Stimulated activated CD8-positive, alpha-beta memory T cell treated with anti-CD3 and anti-CD28 coated beads, Interleukin-4, amount 100 ng/mL, for 1 hour (primary cell): ENCODE measurements at places on chromosomes 5 and 9.

- no peak for DNase-seq
Measured at GRCh38 chr9:72065076-72065475, 4.7 kb upstream of the C9orf57 start.

DNA sequence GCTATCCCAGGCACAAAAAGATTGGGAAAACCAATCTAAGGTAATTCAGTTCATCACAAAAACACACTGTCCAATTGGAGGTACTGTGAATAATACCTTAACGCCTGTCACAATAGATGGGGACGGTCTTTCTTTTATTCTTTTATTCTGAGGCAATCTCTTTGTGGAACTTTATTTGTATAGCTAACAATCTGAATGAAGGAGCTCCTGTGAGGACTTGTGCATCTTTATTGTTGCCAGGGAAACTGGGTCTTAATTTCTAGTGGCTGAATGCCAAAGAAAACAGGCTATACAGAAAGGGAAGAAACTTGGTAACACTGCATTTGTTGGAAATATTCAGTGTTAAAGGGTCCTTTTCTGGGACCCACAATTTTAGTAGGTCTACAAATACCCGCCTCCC, 546.9 kb upstream of the C9orf72 start:
- DNase-seq: no peak

- no peak for DNase-seq
Measured at GRCh38 chr9:90460220-90460619, 182.4 kb downstream of the DIRAS2 start.

- no peak for DNase-seq
Measured at GRCh38 chr9:38144421-38144820, 75.4 kb upstream of the SHB start.

DNA sequence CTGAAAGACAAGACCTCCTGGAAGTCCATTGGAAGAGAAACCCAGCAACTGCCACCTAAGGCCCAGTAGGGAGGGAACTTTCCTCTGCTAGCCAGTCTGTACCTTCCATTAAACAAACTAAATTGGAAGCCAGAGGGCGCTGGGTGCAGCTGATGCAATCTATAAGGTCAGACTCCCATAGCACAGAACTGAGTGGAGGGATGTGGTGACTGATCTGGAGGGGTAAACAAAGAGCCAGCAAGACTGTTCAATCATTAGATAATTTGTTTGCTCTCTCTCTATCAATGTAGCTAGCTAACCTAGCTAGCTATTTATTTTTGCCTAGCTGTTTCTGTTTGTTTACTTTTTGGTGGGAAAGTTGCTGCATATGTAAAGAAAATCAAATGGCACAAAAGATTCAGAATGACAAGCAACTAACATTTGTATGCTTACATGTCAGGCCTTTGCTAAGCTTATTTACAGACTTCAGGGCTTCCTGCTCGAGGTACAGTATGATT, 291.8 kb upstream of the DAB2 start:
- DNase-seq: no peak

- no peak for DNase-seq
Measured at GRCh38 chr5:149940077-149940574, 4.5 kb downstream of the PDE6A start.

DNA sequence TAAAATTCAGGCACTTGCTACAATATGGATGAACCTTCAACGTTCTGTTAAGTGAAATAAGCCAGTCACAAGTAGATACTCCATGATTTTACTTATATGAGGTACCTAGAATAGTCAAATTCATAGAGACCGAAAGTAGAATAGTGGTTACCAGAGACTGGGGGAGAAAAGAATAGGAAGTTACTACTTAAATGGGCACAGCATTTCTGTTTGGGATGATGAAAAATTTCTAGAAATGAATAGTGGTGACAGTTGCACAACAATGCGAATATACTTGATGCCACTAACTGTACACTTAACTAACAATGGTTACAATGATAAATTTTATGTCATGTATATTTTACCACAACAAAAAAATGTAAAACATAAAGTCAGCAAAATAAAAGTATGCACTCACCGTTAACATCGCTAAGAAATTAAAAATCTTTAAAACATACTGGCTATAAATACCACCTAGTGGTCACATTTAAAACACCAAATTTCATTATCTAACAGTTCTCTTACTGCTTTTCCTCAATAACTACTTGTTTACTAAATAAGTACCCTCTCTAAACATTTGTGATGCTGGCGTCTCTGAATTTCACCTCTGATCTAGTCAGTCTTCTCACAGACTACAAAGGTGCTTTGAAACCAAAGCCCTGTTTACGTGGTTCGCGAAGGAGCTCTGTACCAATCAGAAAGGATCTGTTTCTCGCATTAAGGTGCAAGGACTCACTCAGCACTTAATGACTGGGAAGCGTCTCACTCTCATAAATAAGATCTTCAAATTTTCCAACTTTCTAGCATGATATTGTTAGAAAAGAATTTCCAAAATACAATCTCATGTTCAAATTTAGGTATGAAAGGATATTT, 22.7 kb downstream of the KIF3A start:
- DNase-seq: no peak

GRCh38 chr5:145925353-145925752, 11.0 kb upstream of the SH3RF2 start:
- no peak for DNase-seq

DNA sequence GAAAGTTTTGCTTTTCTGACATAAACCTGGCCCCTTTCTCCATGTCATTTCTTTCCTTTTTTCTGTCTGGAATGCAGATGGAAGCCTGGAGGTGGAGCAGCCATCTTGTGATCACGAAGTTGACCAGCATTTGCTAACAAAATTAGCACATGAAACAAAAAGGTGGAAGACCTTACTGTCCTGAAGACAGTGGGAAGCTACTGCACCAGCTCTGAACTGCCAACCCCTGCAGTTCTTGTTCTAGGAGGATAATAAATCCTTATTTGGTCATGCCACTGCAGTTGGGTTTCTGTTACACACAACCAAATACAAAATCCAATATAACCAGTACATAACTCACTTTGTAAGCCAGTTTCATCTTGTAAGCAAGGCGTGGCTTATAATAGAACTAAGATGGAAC, 249.4 kb upstream of the TBCA start:
- DNase-seq: no peak

- no peak for DNase-seq
Measured at GRCh38 chr9:117672369-117672768, 31.8 kb upstream of the TLR4 start.

- no peak for DNase-seq
Measured at GRCh38 chr5:56692359-56693219, 122.8 kb upstream of the MAP3K1 start.

DNA sequence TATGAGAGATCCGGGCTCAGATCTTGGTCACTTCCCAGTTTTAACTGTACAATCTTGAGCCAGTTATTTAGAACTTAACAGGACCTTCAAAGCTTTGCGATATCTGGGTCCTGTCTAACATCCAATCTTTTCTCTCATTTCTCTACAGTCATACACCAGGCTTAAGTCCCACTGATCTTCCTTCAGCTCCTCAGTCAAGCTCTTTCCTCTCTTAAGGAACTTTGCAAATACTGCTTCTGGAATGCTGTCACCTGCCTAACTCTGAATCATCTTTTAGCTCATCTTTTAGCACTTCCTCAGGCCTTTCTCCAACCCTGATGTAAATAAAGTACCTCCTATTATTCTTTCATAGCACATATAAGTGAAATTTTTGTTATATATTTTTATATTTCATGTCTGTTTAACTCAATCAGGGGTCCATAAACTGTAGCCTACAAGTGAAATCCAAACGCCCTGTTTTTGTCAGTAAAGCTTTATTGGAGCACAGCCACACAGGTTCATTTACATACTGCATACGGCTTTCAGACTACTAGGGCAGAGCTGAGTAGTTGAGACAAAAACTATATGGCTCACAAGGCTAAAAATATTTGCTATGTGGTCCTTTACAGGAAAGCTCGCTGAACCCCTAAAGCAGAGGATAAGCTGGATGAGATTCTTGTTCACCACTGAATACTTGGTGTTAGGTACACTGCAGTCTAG, 63.5 kb downstream of the MEF2C start:
- DNase-seq: no peak

DNA sequence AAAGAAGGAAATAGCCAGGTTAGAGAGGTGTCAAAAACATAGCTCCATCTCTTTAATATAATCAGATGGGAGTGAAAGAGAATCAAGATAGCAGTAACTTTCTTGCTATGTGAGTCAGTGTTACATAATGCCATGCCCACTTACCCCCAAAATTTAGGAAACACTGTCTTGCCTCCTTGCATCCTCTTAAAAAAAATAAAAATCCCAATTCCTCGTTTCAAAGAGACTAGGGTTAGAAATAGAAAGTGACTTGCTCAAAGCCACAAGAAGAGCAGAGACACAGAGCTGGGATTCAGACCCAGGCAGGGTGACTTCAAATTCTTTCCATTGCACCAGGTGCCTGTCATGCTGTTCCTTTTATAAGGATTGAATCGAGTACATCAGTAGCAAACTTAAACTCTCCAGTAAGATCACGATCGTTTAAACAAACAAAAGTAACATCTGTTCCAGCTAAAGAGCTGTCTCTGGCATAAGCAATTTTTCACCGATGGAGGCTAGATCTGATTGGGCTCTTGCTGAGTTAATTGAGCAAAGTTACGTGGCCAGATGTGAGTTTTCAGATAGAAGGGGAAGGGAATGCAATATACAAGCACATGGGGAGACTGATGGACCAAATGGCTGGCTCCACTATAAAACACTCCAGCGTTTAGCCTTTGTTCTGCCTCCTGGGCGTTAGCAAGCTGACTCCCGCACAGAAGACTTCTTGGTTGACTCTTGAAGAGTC, 176.9 kb downstream of the PALM2AKAP2 start:
- DNase-seq: no peak

GRCh38 chr5:59264639-59265245, 628.8 kb downstream of the PDE4D start:
- DNase-seq: no peak

- DNase-seq: no peak
Measured at GRCh38 chr5:147190331-147190730, 44.5 kb upstream of the STK32A start.

- DNase-seq: no peak
Measured at GRCh38 chr9:104494808-104495207, 9.3 kb upstream of the OR13F1 start.

GRCh38 chr5:145471831-145472612, 363.1 kb downstream of the PRELID2 start:
- no peak for DNase-seq

GRCh38 chr5:176339304-176339703, 22.3 kb downstream of the KIAA1191 start:
- DNase-seq: no peak

DNA sequence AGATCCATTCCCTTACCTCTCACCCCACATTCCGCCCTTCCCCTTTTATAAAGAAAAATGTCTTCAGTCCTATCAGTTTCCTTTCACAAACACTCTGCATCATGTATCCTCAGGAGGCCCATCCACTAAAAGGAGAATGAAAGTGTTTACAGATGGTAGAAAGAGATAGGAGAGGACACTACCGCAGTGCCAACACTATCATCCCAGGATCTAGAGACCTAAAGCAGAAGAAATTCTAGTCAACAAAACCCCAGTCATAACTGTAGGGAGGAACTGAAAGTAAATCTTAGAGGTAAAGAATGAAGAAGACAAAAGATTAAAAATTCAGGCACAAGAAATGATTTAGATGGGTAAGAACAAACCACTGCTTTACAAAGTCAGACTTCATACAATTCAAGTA, 114.1 kb downstream of the MLLT3 start:
- no peak for DNase-seq

DNA sequence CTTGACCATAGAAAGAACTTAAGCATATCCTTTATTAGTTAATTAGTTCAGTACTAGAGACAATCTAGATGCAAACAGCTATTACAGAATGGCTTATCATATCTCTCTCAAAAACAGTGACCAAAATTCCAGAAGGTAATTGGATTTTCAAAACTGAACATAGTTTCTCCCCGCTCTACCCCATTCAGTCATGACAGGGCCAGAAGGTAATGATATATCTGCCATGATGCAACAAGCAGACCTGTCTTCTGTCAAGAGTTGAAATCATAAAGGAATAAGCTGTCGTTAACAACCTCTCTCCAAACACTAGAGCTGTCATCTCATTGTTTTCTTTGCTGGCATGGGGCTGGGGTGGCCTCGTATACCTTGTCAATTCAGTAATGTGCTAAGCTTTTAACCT, 200.5 kb upstream of the POU5F2 start:
- DNase-seq: no peak

- DNase-seq: no peak
Measured at GRCh38 chr9:16475257-16475656, 395.2 kb downstream of the BNC2 start.

DNA sequence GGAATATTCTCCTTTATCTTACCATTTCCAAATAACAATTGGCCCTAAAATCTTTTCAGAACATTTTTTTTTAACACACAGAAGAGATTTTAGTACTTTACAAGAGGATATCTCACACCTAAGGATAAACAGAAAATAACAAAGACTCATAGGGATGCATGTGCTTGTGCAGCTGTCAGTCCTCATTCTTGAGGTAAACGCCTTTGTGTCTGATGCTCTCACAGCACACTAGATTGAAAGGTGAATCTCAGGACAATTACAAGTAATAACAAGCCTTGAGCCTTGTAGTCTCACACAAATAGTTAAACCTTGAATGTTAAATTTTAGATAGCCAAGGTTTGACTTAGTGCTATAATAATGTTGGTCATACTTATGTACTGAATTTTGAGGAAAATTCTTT, 439.2 kb downstream of the PTPRD start:
- no peak for DNase-seq

- no peak for DNase-seq
Measured at GRCh38 chr5:124000538-124000937, 488.6 kb downstream of the CSNK1G3 start.

- no peak for DNase-seq
Measured at GRCh38 chr9:127755061-127756060, 20.3 kb upstream of the TOR2A start.

GRCh38 chr5:134440201-134440755, 28.6 kb upstream of the CDKN2AIPNL start:
- DNase-seq: no peak

- DNase-seq: no peak
Measured at GRCh38 chr9:125161284-125161918, 18.1 kb upstream of the SCAI start.

DNA sequence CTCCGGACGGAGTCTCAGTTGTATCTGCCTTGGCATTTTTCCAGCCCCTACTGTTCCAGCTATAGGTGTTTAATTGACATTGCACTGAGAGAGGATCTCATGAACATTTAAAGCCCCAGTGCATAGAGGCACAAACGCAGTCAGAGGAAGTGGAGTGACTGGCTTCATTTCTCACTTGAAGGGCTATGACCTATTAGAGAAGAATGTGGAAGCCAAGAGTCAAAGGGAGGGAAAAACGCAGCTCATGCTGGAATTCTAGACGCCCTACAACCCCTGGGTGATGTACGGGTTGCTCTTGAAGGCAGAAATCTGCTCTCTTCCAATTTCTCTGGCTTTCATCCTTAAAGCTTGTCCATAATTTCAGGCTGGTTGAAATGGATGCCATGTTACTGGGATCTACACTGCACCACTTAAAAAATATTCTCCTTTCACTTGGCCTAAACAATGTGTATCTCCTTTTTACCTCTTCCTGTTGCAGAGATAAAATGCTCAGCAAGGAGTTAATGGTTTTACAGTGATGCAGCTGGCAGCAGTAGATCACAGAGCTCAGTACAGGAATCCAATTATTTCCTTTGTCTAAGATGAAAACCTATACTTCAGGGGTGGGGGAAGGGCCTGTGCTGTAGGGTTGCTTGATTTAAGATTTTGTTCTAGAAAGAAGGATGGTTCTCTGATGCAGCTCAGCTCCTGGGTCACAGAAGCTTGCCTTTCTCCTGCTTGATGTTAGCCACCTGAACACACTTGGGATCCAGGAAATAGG, 61.8 kb upstream of the MAMDC2 start:
- no peak for DNase-seq
